ENCODE measurements at places on chromosomes 7 and 10.

- no peak for DNase-seq
These were observed 13.6 kb downstream of the POR start for GRCh38 chr7:75928568-75928914.

- no peak for DNase-seq
These were observed 189.3 kb downstream of the PRPF18 start for GRCh38 chr10:13775786-13776775.

DNA sequence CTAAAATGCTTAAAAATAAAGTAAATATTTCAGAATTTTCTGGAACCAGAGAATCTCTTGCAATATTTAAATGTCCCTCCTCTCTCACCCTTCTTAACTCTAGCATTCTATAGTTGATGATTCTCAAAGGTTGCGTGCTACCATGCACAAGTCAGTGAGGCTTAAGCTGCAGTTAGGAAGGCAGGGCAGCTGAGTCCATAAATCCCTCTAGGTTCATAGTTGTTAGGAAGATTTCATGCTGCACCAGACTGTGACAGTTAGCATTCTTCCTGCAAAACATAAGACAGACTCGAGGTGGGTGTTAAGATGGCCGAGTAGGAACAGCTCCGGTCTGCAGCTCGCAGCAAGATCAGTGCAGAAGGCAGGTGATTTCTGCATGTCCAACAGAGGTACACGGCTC is 70.6 kb downstream of the MET start:
- no peak for DNase-seq

DNA sequence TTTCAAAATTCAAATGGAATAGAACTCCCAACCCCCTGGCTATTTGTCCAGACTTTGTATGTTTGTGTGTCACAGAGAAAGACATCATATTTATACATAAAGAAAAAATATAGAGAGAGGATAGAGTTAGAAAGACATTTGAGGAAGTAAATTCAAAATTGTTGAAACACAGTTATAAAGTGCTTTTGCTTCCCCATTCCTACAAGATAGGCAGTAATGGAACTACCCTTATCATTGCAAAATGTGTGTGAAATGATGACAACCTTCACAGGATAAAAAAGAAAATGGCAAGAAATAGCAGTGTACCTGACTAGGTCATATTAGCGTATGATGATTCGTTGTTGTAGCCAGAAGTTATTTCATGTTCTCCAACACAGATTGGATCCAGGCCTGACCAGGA is 63.1 kb downstream of the FZD1 start:
- DNase-seq = no peak

DNA sequence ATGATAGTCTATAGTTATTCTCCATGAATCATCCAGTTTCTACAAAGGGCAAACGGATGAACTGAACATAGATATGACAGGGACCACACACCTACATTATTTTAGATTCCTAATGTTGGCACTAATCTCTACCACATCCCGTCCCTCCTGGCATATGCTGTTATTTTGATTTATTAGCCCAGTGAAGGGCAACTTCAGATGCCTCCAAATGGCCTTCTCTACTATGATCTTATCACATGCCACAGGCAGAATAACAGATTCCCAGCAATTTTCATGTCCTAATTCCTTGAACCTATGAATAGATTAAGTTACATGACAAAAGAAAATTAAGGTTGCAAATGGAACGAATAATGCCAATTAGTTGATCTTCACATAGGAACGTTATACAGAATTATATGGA is 474.7 kb downstream of the ANKRD7 start:
- no peak for DNase-seq

DNA sequence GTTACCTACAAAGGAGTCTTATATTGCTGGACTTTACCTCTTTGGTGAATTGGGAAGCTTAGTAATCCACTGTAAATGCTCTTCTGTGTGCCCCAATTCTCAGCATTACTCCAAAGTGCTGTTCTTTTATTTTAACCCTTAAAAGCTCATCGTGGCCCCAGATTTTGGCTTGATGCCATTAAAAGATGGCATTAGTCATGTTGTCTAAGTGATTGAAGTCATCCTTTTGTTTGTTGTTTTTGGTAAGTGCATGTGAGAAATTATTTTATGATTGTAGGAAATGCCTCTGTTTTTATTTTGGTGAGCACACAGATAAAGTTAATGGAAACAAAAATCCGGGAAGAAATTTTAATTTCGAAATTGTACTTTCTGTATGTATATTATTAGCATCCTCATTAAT is 82.5 kb upstream of the GATA3 start:
- no peak for DNase-seq

GRCh38 chr10:67438605-67439304 is 257.2 kb downstream of the CTNNA3 start:
- no peak for DNase-seq

GRCh38 chr10:7192061-7192460 is 218.8 kb downstream of the SFMBT2 start:
- no peak for DNase-seq

DNA sequence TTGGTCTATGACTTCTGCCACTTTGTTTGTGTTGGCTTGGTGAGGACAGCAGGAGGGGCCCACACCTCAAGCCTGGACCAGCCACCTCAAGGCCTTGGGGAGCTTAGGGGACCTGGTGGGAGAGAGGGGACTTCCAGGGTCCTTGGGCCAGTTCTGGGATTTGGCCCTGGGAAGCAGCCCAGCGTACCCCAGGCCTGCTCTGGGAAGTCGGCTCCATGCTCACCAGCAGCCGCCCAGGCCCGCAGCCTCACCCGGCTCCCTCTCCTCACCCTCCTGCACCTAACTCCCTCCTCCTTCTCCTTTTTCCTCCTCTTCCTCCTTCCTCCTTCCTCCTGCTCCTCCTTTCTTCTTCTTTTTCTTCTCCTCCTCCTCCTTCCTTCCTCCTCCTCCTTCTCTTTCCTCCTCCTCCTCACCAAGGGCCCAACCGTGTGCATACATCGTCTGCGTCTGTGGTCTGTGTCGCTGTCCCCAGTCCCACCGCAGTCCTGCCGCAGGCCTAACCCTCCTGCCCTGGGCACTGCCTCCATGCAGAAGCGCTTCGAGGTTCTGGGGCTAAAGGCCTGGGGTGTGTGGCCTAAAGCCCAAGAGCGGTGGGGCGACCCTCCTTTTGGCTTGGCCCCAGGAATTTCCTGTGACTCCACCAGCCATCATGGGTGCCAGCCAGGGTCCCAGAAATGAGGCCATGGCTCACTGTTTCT is 5.3 kb downstream of the EN2 start:
- DNase-seq = peak; percentile 44

DNA sequence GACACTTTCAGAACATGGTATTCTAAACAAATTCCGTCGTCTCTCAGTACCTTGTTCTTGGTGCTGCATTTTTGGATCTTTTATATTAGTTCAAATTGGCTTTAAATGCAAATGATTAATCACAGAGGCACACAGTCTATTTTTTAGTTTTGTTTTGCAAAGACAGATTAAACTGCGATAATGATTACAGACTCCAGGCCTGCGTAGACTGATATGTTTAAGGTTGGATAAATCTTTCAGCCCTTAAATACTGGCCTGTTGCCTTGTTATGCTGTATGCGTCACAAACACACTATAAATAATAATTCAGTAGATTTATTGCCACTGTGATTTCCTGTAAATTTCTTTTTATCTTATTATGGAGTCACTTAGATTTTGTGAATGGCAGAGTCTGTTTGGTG is 19.3 kb downstream of the CACNB2 start:
- DNase-seq = no peak

GRCh38 chr7:142785841-142786250 is 15.1 kb downstream of the PRSS2 start:
- DNase-seq = no peak

DNA sequence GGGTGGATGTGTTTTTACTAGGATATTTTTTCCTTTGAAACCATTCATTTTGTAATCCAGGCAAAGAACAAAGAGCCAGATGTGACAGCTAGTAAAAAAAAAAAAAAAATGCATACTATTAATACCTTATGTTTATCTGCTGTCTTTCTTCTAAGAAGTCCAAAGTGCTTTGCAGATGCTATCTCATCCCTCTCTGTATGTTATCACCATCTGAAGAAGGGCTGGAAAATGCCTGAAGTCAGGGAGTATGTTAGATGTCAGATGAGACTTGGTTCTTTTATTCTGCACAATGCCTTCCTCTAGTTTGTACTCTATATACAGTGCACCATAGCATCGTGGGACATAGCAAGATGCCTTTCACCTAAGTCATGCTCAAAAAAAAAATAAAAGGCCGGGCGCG is 10.4 kb upstream of the CAMK1D start:
- no peak for DNase-seq

DNA sequence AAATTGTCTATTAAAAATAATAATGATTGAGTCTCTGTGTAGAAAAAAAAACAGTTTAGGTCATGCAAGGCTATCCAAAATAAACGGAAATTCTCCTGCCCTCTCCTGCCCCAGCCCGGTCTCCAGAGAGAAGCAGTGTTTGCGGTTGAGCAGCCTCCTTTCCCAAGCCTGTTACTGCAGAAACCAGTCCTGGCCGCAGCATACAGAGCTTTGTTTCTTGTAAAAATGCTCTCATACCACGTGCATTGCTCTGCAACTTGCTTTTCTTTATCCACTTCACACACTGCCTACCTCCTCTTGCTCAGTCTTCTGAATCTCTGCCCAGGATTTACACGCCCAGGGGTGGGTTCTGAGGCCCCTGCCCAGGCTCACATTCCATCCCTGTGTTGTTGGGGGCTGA is 34.4 kb upstream of the CUL1 start:
- no peak for DNase-seq

GRCh38 chr7:28808796-28809533 is 149.2 kb downstream of the TRIL start:
- no peak for DNase-seq

DNA sequence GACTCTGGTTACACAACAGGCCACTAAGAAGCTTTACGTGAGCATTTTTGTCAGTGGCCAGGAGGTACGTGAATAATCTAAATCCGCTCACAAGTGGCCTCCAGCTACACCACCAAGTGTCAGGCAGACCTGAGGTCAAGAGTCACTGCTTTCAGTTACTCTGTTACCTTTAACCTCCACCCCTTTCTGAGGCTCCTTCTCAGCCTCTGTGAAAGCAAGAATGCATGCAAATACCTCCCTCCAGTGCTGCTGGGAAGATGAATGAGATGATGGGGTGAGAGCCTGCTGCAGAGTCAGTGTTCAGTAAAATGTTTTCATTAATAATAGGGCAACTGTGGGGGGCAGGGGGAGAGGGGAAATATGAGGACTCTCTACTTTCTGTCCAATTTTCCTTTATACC is 11.2 kb downstream of the DDC start:
- DNase-seq = peak; percentile 7

GRCh38 chr10:69745698-69746097 is 56.0 kb upstream of the COL13A1 start:
- DNase-seq = no peak

- no peak for DNase-seq
These were observed 34.7 kb downstream of the TNRC18 start for GRCh38 chr7:5388905-5389433.

- DNase-seq = no peak
These were observed 77.9 kb downstream of the PARD3 start for GRCh38 chr10:34736976-34737771.

GRCh38 chr7:158112571-158113320 is 474.9 kb downstream of the PTPRN2 start:
- DNase-seq = no peak

DNA sequence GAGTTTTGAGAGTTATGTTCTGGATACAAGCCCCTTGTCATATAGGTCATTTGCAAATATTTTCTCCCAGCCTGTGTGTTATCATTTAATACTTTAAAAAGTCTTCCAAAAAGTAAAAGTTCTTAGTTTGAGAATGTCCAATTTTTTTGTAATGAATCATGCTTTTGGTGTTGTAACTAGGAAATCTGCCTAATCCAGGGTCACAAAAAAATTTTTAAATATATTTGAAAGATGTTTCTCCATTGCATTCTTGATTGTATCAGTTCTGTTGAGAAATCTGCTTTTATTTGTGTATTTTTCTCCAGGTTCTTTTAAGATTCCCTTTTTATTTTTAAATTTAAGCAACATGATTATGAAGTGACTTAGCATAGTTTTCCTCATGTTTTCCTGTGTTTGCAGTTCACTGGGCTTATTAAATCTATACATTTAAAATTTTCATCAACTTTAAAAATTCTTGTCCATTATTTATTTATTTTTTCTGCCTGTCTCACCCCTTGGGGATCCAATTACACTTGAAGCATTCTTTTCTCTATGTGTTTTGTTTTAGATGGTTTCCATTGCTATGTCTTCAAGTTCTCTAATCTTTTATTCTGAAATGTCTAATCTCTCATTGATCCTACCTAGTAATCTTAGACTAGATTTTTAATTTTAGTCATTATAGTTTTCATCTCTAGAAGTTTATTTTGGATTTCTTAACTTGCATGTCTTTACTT is 47.0 kb downstream of the CCDC71L start:
- no peak for DNase-seq

DNA sequence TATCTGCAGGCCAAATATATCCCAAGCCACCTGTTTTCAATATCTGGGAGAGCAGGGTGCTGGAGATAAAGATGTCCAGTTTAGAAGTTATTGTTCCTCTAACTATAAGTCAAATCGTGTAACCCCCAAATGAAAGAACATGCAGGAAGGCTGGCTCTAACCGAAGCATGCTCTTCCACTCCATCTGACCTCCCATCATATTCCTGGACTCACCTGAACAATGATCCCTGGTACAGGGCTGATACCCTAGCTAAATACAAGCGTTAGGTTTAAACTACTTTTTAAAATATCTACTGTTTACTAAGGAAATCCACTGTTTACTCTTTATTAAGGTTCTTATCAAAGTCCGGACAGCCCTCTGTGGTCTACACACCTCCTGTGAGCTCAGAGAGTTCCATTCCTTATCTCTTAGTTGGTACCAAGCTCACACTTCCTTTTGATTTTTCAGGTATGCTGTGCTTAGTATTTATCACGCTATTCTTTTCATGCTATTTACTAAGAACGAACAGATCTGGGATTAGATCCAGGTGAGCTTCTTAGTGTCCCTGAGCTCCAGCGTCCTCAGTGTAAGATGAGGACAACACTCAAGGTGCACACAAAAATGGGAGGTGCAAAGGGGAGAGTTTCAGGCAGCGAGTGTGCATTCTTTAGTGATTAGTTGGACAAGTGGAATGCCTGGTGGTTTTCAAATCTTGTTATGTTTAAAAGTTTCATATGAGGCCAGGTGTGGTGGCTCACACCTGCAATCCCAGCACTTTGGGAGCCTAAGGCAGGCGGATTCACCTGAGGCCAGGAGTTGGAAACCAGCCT is 23.6 kb upstream of the COBL start:
- DNase-seq = no peak

Data from NCI-H526 (cell line).